ENCODE measurements at places on chromosomes 2 and 18. TPM values are rescaled to one million over a fixed set of nuclear protein-coding genes. Genes with fewer than 3 reads are reported as not detected.

- no peak for DNase-seq
Measured at GRCh38 chr2:11433822-11434221, 32.1 kb downstream of the E2F6 start.

- peak; percentile 72 for DNase-seq
Measured at GRCh38 chr2:237354892-237355291, 59.1 kb downstream of the COL6A3 start.

DNA sequence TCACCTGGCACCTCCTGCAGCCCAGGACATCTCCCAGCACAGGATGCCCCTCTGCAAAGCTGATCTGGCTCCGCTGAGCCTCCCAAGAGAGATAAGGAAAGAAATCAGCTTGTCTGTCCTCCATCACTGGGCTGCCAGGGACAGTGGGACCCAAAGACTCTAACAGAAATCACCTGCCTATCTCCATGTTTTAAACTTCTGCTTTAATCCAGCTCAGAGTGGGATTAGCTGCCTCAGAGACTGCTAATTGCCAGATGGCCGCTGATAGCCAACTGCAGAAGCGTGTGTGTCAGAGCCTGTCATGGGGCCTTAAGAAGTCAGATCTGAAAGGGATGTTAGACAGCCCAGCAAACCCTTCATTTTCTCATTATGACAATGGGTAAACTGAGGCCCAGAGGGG lies 389.4 kb upstream of the KLHL29 start:
- no peak for DNase-seq

- no peak for DNase-seq
Measured at GRCh38 chr2:236830926-236831325, 254.8 kb upstream of the COPS8 start.

DNA sequence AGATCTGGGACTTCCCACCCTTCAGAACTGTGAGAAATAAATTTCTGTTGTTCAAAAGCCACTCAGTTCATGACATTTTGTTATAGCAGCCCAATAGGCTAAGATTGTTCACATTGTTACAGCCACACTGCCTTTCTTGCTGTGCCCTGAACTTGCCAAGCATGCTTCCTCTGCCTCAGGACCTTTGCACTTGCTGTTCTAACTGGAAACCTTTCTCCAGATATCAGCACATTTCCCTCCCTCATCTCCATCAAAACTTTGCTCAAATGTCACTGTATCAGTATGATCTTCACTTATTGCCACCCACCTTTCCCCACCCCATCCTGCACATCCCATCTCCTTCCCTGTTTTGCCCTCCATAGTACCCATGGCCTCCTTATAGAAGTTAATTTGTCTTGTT lies 32.1 kb upstream of the MFSD6 start:
- no peak for DNase-seq

DNA sequence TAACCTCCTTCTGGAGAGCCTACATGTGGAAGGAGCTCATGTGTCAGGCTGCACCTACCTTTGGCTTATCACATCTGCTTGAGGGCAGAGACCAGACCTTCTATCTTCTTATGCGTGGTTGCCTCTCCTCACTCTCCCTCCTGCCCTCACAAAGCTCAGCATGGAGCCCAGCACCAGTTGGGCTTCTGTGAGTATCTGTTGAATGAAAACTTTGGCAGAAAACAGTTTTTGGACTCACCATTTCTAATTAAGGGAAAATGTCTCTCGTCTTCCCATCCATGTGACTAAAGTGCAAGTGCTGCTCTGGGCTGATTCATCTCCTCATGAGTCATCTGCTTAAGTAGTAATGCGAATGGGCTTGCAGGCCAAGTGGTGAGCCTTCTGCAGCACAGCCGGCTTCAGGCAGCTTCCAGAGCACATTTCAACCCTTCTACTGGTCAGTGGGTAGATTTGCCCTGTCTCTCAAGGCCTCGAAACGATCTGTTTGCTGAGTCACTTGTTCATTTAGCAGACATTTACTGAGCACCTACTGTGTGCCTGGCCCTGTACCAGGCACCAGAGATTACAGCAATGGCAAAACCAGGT lies 102.6 kb downstream of the VSNL1 start:
- peak; percentile 98 for DNase-seq

The MC4R gene
- total RNA-seq = 0.28 TPM

The TUBA3E gene
- not detected for total RNA-seq

The RBFA gene
- total RNA-seq = 25.0 TPM
